ENCODE measurements at places on chromosomes 1 and 21.

- no peak for DNase-seq
Measured at GRCh38 chr21:46361176-46361575, 37.2 kb downstream of the PCNT start.

DNA sequence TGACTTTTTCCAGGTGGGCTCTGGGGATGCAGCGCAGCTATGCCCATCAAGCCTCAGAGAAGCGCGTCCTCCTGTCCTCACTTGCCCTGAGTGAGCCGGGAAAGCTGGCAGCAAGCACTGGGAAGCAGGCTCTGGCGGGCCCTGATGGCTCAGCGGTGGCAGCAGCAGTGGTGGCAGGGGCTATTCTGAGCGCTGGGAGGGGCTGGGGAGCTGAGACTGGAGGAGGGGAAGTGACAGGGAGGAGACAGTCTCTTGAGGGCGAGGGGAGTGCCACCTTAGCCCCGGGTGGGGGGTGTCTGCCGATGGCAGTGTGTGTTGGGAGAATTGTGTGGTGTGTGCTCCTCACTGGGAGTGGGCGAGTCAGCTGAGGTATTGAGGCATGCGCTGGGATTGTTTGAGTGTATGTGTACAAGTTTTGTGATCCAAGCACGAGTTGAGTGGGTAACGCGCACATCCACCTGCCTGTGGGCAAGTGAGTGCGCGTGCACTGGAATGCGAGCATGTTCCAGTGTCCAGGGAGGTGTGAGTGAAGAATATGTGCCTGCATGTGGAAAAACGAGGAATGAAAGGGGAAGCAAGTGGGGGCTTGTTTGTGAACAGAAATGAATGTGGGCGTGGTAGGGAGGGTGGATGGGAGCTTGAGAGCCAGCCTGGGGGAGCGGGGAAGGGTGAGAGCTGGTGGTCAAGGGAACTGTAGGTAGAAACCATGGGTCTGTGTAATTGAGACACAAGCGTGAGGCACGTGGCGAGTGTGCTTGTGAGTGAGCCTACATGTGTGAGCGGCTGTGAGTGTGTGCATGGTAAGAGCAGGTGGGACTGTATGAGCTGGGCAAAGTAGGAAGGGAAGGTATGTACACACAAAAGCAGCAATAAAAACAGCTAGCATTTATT is 2.9 kb upstream of the FOXO6 start:
- no peak for DNase-seq

- no peak for DNase-seq
Measured at GRCh38 chr1:219676012-219676765, 63.3 kb upstream of the ZC3H11B start.

DNA sequence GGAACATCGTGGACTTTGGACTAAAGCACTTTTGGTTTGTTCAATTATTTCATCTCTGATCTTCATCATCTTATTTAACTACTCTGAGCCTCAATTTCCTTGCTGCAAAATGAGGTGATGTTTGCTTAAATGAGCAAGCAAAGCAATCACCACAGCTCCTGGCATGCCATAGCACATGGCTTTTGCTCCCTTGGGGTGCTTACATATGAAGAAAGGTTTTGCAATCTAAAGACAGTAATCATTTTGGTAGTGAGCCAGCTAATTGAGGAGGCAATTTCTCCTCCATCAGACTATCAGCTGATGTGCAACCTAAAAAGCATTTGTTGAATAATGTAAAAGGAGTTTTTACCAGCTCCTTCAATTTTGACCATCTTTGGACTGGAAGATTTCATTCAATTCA is 68.8 kb upstream of the KCNJ15 start:
- DNase-seq, result no peak

GRCh38 chr21:46411236-46411635 is 47.5 kb upstream of the DIP2A start:
- no peak for DNase-seq

GRCh38 chr1:47675721-47676120 is 237.9 kb downstream of the FOXD2 start:
- DNase-seq, result no peak

GRCh38 chr1:78143673-78144072 is 97.9 kb downstream of the GIPC2 start:
- DNase-seq, result no peak

GRCh38 chr1:207407655-207408260 is 46.4 kb upstream of the CR2 start:
- no peak for DNase-seq

GRCh38 chr21:37974081-37974480 is 57.8 kb upstream of the KCNJ6 start:
- DNase-seq, result no peak

GRCh38 chr1:234322979-234323378 is 50.3 kb upstream of the COA6 start:
- peak; percentile 20 for DNase-seq

GRCh38 chr1:59565611-59566410 is 248.9 kb upstream of the HOOK1 start:
- no peak for DNase-seq

DNA sequence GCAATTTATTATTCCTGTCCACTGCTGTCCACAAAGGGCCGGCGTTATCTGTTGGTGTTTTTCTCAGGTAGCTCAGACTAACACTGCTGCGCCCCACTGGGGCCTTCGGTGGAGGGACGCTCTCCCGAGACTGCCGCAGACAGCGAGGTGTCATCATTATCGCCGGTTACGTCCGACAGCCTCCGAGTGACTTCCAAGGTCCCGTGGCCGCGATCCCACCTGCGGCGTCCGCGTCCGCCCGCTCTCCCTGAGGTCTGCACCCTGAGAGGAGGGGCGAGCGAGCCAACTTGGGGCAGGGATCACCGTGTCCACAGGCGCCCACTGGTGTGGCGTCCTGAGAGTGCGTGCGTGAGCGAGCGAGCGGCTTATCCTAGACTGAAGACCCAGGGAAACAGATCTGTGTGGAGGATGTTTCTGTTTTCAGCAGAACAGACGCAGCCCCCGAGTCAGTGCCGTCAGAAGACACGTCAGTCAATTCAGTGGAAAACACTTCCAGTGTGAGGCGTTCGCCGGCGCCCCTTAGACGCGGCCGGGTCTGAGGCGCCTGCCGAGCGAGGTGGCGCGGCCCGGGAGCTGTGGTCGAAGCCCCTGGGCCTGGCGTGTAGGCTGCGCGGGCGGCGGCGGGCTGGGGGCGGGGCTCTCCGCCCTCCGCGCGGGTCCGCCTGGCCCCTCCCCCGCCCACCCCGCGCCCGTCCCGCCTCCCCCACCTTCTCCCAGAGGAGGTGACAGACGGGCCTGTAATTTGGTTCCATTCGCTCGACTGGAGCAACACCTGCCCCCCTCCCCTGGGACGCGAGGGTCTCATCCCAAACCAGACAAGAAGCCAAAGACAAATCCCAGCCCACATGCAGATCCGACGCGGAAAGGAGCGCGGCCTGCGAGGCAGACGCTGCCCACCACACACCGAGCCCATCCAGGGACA is 12.6 kb downstream of the NHLH2 start:
- no peak for DNase-seq

GRCh38 chr1:229260297-229260696 is 10.6 kb upstream of the RAB4A start:
- DNase-seq, result no peak

DNA sequence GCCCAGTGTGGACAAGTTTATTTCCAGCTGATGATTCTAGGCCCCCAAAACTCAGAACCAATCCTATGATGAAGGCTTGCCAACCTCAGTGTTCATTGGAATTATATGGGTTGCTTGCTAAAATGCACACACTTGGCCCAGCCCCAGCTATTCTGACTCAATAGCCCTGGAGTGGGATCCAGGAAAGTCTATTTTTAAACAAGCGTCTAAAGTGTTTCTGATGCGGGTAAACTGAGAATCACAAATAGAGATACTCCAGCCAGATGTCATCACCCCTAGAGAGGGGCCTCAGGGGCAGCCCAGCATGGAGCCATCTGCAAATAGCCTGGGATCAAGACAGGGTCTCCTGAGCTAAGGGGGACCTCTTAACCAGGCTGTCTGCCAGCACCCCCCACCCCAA is 46.0 kb downstream of the PKP1 start:
- no peak for DNase-seq

GRCh38 chr1:40405812-40406211 is 32.3 kb downstream of the SMAP2 start:
- DNase-seq, result no peak

DNA sequence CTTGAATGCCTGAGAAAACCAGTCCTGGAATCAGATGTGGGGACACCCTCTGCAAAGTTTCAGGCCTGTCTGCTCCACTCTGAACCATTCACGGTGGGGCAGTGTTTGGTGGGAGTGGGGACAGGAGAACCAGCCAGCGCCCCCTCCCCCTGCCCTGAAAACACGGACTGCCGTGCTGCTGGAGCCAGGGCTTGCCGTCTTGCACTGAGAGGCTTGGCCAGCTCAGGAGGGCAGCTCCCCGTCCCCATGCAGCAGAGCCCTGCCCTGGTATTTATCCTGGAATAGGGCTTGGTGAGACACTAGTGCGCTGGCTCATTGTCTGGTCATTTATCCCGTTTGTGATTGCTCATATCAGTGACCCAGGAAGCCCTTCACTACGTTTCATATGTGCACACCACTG is 3.9 kb downstream of the S100B start:
- no peak for DNase-seq

DNA sequence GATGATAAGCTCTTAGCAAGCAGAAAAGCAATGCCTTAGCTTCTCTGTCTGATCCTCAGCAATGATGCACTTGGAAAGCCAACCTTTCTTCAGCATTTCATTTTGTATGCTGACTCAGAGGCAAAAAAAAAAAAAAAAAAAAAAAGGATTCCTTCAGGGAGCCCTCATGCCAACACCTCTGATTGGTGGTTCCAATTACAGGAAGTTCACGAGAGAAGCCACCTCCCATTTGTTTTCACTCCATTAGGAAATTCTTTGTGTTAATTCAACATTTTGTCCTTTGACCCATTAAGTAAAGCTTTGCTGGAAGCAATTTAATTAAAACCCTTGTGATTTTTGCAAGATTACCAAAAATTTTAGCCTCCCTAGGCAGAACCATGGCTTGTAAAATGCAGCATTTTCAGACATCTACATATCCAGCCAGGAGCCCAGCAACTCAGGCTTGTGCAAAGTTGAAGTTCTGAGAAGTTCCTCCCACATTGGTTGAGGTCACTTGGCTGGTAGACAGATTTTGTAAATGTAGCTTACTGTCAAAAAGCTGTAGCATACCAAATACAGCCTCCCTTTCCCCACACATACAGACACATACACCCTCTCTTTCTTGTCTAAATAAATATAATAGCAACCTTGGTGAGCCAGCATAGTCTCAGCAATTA is 27.1 kb upstream of the VTCN1 start:
- no peak for DNase-seq

Measured in stimulated activated CD4-positive, alpha-beta T cell treated with anti-CD3 and anti-CD28 coated beads, Interleukin-15, amount 100 ng/mL, for 1 hour (primary cell).